ENCODE measurements at places on chromosomes 12 and 14.

DNA sequence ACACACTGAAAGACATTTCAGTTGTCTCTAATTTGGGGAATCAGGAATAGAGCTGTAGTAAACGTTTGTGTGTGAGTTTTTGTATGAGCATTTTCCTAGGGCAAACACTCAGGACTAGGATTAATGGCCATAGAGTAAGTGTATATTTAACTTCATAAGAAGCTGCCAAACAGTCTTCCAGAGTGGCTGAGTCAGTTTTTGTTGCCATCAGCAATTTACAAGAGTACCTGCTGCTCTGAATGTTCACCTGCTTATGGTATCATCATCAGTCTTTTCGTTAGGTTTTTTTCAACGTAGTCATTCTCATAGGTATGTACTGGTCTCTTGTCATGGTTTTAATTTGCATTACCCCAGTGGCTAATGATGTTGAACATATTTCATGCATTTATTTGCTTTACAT, 30.6 kb upstream of the TRHDE start:
- DNase-seq: no peak

DNA sequence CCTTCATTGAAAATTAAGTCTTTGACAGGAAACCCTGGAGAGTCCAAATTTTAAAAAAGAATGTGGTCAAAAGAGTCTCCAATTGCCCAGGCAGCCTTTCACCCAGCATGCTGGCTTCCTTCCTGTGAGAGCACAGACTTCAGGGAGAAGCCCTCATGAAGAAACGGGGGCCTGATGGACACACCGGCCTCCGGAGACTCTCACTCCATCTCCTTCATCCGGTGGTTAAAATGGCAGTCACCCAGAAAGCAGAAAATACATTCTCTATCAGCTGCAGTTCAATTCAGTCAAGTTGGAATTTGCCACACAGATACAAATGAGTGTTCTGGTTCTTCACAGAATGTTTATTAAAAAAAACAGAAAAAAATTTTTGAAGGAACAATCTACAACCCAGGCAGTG, 56.5 kb downstream of the CPM start:
- no peak for DNase-seq

DNA sequence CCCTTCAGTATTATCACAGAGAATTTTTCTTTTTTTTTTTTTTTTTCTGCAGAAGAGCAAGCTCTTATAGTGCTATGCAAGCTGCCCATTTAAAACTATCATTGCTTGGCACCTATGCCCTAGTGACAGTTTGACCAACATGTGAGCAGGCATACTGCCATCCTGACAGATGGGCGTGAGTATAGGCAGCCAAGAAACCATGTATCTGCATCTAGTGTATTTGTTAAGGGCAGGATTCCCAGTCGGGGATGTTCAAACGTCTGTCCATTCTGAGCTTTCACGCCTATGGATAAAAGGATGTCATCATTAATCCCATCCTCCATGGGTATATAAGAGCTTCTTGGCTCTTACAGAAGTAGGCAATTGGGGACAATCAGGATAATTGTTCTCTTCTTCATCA, 8.8 kb downstream of the VRK1 start:
- no peak for DNase-seq

DNA sequence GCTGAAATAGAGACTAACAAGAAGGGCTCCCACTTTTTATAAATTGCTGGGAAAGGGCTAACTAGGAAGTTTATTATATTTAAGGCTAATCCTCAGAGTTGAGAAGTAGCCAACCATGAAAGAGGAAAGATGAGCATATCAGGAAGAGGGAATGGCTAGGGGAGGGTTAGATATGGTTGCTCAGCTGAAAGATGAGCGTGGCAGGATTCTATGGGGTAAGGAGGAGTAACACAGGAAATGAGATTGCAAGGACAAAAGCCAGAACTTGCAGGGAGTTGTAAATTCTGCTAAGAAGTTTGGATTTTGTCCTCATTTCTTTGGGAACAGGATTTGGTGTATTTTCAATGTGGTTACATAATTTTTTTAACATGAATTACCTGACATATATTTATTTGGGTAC, 127.4 kb upstream of the ATP2B1 start:
- no peak for DNase-seq

DNA sequence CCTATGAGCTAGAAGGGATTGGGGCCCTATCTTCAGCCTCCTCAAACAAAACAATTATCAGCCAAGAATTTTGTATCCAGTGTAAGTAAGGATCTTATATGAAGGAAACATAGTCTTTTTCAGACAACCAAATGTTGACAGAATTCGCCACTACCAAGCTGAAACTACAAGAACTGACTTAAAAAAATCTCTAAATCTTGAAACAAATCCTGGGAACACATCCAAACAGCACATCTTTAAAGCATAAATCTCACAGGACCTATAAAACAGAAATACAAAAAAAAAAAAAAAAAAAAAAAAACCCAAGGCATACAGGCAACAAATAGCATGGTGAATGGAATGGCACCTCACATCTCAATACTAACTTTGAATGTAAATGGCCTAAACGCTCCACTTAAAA, 41.3 kb upstream of the LMNTD1 start:
- DNase-seq: no peak

DNA sequence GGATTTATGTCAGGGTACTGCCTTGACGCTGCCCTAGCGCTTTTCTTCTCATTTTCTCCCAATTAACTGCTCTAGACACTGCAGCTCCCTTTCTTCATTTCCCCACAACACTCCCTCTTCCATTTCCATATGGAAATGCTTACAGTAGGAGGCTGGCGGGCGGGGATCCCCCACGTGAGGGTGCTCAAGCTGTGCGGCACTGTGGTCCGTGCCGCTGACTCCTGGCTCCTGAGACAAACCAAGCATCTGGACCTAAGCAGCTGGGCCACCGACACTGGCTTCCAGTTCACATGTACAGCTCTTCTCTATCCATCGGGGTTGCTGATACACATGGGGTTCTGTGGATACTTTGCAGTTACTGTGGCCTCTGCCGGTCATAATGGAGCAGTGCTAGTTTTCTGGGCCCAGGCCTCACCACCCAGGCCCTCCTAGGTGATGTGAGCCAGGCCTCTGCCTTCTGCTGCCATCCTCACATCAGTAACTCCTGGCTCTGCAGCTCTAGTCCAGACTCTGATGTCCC, 20.2 kb downstream of the TCHP start:
- DNase-seq: no peak

GRCh38 chr14:68079941-68080697, 260.5 kb downstream of the RAD51B start:
- no peak for DNase-seq

- no peak for DNase-seq
These were observed 231.4 kb upstream of the RTL1 start for GRCh38 chr14:101134851-101135433.

- no peak for DNase-seq
These were observed 57.5 kb upstream of the TMCC3 start for GRCh38 chr12:94707892-94708291.

DNA sequence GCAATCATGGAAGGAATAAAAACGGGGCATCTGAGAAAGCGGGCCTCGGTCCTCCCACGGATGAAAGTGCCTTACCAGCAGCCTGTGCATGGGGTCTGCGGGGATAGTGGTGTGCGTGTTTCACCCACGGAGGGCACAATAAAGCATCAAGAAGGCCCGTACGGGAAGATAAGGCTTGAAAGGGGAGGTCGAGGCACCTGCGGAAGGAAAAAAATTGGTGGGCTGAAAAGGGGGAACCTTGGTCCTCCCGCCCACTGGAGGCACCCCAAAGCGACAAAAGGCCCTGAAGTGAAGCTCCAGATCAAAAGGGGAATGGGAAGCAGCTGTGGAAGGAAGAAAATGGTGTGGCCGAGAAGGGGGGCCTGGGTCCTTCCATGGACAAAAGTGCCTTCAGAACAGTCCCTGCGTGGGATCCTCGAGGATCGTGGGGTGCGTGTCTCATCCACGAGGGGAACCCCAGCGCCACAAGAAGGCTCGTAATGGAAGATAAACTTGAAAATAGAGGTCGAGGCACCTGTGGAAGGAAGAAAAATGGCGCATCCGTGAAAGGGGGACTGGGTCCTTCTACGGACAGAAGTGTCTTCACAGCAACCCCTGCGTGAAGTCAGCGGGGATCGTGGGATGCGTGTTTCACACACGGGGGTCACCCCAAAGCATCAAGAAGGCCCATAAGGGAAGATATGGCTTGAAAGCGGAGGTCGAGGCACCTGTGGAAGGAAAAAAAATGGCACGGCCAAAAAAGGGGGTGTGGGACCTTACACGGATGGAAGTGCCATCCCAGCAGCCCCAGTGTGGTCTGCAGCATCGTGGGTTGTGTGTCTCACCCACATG, 276.9 kb downstream of the ALG10 start:
- no peak for DNase-seq

GRCh38 chr12:108852674-108853309, 4.6 kb downstream of the SSH1 start:
- no peak for DNase-seq

DNA sequence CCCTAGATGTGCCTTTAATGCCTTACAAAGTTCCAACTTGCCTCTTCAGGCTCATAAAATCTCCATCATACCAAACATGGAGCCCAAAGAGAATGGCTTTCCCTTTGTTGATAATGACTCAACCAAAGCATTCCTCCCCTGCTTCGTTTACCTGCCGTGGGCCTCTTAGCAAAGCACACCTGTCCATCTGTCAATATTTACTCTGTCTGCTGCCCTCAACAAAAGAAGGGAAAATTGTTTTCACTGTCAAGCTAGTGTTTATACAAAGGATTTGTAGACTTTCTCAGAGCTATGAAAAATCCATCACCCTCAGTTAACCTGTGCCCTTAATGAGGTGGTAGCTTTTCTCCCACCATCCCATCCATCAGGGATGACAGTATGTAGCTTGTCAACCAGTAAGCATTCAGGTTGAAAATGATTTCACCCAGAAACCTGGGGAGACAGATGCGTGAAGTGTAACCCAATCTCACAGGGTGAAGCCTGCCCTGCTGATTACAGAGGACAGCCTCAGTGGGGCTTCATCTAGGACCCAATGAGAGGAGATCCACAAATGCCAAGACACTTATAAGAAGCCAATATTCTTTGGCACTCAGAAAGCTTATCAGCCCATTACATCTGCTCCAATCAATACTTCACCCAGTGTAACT, 278.1 kb downstream of the NUAK1 start:
- no peak for DNase-seq

DNA sequence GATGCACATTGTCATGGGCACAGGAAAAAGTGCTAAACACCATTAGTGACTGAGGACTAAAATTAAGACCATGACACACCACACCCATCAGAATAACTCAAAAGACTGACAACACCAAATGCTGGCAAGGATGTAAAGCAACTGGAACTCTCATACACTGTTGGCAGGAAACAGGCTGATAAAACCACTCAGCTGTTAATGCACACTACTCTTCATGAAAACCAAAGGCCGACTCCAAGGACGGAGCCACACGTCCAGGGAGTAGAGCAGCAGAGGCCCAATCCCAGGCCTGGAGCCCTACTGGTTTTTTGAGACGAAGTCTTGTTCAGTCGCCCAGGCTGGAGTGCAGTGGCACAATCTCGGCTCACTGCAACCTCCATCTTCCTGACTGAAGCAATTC, 6.4 kb downstream of the RAD52 start:
- no peak for DNase-seq

DNA sequence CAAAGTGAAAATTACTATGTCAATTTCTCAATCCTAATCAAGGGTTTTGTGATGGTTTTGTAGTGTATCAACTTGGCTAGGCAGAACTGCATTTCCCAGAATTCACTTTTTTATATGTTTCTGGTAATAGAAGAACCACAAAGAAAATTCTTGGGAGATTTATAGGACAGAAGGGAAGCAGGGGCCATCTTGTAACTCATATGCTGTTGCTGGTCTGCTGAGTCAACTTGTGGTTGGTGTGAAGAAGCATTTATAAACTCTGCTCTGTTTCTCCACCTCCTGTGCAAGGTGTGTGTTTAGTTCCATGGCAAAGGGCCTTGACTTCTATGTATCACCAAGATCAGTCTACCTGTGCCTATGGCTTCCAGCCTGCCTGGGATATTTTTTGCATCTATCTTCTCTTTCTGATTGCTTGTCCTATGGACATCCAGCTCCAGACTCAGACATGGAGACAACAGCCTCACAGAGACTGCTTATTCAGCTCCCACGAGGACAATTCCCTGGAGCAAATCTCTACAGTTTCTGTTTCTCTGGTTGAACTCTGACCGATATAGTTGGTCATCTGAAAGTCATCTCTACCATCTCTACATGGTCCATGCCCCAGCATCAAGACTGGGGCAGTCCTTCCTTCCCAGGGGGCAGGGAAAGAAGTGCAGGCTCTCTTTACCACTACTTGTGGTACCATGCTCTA, 364.3 kb upstream of the DDHD1 start:
- peak; percentile 1 for DNase-seq

GRCh38 chr12:28925719-28926376, 223.2 kb upstream of the FAR2 start:
- DNase-seq: no peak

GRCh38 chr12:46958599-46959290, 120.7 kb upstream of the PCED1B start:
- no peak for DNase-seq

DNA sequence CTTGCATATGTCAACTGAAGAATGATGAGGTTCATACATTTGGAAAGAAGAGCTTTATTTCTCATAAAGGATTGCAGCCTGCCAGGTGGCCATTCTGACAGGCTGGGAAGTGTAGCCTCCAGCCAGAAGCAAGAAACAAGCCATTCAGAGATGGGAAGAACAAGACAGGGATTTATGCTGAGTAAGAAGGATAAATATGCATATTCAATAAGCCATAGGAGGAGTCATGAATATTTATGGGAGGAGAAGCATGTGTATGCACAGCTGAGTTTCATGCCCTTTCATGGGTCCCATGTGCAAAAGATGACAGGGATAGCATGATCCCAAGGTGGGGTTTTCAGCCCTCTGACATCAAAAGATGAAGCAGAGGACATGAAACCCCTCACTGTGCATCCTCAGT, 269.8 kb downstream of the TMEM132C start:
- no peak for DNase-seq

DNA sequence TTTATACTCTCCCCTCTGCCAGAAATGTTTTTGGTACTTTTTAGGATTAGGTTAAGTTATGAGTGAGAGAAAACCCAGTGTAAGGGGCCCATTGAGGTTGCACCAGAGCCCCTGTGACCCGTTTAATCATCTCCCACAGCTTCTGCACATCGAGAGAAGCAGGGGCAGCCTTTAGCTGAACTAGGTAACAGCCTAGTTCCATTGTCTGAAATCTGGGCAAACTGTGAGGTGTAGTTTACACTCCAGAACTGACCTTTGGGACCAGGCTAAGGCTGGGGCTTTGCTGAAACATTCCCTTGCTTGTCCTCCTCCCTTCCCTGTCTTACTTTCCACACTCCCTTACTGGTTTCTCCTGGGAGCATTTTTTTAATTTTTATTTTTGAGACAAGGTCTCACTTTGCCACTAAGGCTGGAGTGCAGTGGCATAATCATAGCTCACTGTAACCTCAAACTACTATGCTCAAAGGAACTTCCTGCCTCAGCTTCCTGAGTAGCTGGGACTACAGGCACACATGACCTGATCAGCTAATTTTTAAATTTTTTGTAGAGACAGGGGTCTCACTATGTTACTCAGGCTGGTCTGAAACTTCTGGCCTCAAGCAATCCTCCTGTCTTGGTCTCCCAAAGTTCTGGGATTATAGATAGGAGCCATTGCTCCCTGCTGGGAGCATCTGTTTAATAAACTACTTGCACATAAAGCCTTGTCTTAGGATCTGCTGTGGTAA, 25.9 kb upstream of the DHRS2 start:
- no peak for DNase-seq

GRCh38 chr12:26704214-26704613, 128.8 kb downstream of the ITPR2 start:
- no peak for DNase-seq
